Activated CD8-positive, alpha-beta T cell treated with anti-CD3 and anti-CD28 coated beads, Interleukin-2, amount 10 ng/mL, durations not matched to agents 7 days and 5 days (primary cell): ENCODE measurements at places on chromosomes 16 and 17.

DNA sequence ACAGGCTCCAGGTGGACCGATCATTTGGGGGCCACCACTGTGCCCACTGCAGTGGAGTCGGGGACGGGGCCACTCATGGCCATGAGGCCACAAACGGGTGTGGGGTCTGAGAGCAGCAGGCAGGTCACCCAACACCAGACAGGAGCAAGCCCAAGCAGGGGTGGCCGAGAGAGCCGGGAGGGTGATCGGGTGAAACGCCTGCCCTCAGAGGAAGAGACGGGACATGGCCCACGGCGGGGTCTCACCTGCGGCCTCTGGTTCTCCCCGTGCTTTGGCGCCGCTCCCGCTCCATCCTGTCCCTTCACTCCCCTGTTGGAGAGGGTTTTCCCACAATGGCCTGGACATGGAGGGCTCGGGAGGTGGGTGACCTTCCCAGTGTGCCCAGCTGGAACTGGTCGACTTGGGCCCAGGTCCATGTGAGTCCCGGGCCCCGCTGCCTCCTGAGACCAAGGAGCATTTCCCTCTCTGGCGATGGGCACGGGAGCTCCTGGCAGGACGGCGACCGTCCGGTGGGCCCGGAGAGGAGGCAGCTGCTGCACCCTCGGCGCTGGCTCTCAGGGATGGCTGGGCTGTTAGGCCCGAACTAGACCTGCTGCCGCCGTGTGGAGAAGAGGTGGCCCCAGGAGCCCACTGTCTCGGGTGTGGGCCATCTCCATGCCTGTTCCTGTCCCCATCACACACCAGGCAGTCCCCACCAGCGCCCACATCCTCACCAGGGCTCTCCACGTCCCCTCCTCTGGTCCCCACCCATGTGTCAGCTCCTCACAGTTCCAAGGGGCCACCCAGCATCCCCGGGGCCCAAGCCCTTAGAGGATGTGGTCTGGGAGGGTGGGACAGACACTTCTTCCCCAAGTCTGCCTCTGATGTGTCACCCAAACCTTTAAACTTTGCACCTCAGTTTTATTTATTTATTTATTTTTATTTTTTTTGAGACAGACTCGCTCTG is 13.4 kb upstream of the BAHCC1 start:
- H3K4me1 ChIP-seq: peaks cover 9% of the 10 kb centered on the region
- H3K36me3 ChIP-seq: no peaks in the 10 kb centered on the region
- no peak overlapping the region for H3K4me3 ChIP-seq
- H3K27ac ChIP-seq: no peak overlapping the region
- DNase-seq: peak; percentile 32

DNA sequence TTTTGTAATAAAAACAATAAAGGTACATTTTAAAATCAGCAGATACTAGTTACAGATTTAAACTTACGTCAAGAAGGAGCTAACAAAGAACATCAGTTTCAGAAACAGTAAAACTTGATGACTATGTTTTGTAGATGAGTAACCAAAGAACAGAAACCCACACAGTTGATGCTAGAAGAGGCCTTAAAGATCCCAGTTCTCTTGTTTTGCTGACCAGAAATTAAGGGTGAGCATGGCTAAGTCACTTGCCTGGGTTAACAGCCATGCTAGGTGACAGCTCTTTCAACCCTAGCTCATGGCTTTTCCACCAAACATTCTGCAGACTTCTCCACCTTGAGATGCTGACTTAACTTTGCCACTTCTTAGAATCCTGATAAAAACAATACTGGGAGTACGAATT is 26.4 kb downstream of the STX8 start:
- no peak for DNase-seq
- H3K27ac ChIP-seq: no peak overlapping the region
- no peaks in the 10 kb centered on the region for H3K4me1 ChIP-seq
- H3K4me3 ChIP-seq: no peak overlapping the region

DNA sequence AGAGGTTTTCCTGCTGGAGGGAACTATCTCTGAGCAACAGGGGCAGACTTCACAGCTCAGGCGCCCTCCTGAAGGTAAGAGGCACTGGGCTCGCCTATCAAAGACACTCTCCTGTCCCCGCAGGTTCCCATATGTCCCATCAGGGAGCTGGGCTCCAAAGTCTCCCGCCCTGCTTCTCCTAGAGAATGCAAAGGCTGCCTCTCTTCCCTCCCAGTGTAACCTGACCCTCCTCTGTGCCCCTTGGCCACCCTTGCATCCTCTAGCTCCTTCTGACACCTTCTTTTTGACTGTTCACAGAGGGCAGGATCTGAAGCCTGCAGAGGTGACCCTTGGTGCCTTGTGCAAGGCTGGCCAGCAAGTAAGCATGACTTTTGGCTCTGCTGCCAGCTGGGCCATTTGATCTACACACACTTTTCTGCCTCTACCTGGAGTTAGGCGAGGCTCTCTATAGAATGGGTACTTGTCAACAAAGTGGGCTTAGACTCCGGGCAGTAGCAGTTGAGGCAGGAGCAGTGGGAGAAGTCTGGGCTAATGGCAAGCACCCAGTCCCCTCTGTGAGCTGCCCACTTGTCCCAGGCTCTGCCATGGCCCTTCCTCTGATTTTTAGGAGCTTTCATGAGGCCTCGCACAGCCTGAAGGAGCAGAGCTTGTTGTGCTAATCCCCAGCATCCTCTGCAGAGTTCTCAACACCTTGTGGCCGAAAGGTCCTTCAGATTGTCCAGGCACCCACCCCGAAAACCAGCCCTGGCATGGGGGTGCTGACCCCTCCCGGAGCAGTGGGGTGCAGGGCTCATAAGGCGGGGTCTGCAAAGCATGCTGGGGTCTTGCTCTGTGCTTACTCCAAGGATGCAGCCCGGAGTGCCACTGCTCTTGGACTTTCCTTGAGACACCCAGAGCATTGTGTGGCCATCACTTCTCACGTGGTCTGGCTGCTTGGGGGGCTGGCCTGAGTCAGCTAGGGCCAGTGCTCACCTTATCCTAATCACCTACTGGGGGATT is 122.9 kb downstream of the METRNL start:
- DNase-seq: no peak
- peaks cover 58% of the 10 kb centered on the region for H3K4me1 ChIP-seq
- no peaks in the 10 kb centered on the region for H3K36me3 ChIP-seq
- peaks cover 2% of the 10 kb centered on the region for H3K27me3 ChIP-seq
- H3K4me3 ChIP-seq: no peak overlapping the region
- peak overlapping the region; percentile 61 for H3K27ac ChIP-seq

- no peak for DNase-seq
- H3K36me3 ChIP-seq: no peaks in the 10 kb centered on the region
- H3K4me3 ChIP-seq: no peak overlapping the region
- H3K27ac ChIP-seq: no peak overlapping the region
These were observed 161.7 kb upstream of the SOX9 start for GRCh38 chr17:71959154-71959553.

- no peak overlapping the region for H3K27ac ChIP-seq
- no peaks in the 10 kb centered on the region for H3K36me3 ChIP-seq
- no peak overlapping the region for H3K4me3 ChIP-seq
These were observed 5.2 kb downstream of the TSNAXIP1 start for GRCh38 chr16:67811899-67812298.

DNA sequence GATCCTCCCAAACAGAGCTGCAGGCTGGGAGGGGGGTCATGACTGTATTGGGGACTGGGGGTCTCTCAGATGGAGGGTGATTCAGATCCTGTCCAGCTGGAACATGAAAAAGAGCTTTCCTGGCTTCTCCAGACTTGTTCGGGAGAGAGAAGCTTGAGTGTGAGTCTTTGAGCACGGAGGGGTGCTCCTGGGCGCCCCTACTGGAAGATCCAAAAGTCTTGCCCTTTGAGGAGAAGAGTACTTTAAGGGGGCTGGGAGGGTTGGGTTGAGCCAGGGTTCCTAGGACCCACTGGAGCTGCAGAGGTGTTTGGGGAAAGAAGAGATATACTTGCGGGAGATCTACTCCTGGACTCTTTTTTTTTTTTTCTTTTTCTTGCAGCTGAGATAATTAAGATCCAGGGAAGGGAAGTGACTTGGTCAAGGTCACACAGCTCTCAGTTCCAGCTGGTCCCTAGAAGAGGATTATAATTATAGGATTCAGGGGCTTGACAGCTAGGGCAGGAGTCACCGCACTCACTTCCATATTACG is 8.4 kb downstream of the RARA start:
- peak; percentile 70 for DNase-seq
- peak overlapping the region; percentile 95 for H3K4me3 ChIP-seq
- no peaks in the 10 kb centered on the region for H3K27me3 ChIP-seq
- H3K4me1 ChIP-seq: peaks cover 61% of the 10 kb centered on the region

- H3K4me3 ChIP-seq: no peak overlapping the region
- H3K4me1 ChIP-seq: no peaks in the 10 kb centered on the region
- no peaks in the 10 kb centered on the region for H3K36me3 ChIP-seq
- no peaks in the 10 kb centered on the region for H3K27me3 ChIP-seq
- no peak for DNase-seq
These were observed 111.7 kb downstream of the TANGO6 start for GRCh38 chr16:68954911-68955635.
